CD4-positive, alpha-beta T cell treated with Interleukin-1 beta for 1 hour (primary cell): ENCODE measurements at places on chromosomes 11 and 22.
A peak's percentile ranks its signal among the peaks of the same experiment; 100 is the strongest.

- DNase-seq = no peak
Measured at GRCh38 chr22:38490915-38491314, 15.2 kb downstream of the DDX17 start.

DNA sequence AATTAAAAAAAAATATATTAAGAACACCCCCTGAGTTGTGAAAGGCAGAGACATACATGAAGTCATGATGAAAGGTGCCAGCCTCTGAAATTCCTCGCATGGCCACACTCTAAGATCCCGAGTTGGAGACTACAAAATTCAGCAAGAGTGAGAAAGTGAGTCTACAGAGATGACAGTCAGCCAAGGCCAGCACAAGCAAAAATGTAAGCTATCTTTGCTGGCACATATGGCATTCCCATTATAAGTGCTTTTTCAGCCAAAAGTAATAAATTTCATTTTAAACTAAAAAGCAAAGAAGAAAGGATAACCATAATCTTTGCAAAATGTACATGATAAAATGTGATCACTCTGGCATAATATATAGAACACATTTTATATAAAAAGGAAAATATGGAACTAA is 40.6 kb downstream of the FANCF start:
- no peak for DNase-seq

- DNase-seq = no peak
Measured at GRCh38 chr11:119513131-119513805, 90.3 kb upstream of the THY1 start.

DNA sequence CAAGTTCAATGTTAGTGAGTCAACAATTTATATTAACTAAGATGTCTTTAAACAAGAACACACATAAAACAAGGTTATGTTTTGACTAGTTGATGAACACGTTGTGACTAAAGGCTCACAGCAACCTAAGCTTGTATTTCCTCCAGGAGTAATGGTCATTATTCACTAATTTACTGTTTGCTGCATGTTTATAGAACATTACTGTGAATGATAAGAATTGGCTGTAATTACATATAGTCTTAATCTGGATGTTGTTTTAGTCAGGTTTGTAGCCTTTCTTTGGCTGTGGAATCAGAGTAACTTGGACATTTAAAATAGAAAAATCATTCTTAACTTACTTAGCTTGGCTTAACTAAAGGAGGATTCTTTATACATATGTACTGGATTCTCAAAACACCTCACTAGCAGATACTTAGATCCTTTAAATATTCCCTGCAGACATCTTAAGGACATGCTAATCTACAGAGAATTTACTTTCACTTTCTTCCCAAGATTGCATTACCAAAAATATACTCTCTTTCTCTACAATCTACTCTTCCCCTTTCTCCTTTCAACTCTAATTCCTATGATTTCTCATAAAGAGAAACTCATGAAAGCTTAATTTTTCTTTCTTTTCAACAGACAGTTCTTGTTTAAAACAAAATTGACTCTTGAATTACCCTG is 319.7 kb upstream of the CTSC start:
- DNase-seq = no peak

DNA sequence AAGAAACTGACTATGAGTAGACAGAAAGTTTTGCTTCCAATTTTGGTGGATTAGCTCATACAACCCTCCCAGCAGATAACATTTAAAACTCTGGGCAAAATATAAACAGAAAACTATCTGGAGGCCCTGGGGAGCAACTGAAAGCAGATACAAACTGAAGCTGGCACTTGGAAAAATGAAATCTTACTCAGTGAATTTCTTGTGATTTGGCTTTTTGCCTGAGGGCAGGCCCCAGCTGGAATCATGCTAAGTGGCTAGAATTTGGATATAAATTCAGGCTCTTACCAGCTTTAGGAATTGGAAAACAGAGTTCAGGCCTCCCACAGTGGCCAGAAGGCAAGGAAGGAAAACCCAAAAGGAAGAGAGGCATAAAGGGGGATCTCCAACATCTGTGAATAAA is 85.8 kb downstream of the EFCAB6 start:
- DNase-seq = no peak

DNA sequence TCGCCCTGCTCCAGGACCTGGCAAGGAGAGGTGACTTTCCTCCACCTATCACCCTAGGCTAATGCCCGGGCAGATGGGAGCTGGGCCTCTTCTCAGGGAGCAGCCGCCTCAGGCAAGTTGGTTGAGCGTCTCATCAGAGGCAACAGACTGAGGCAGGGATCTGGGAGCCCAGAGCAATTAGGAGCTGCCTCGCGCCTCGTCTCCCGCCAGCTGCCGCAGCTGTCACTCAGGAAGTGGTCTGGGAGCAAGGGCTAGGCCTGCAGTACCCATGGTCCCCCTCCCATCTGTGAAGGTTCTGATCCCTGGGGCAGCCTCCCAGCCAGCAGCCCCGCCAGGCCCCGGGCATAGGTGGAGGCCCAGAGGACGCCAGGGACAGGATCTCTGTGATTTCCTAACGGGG is 4.6 kb upstream of the CABP7 start:
- DNase-seq = no peak

DNA sequence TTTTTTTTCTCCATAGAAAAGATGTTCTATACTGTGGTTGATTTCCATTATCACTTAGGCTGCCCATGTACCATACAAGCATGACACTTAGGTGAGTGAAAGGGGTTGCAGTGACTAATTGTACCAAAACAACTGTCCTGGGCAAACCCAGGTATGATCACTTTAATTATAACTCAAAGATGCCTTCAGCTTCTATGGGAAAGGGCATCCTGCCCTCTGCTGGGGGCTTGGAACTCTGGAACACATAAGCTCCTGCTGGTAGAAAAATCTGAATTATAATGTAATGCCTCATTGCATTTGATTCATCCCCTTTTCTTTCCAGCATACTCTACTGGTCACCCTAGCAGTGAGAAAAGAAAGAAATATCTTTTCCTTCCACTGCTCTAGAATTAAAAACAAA is 206.3 kb downstream of the DDX10 start:
- peak; percentile 4 for DNase-seq

DNA sequence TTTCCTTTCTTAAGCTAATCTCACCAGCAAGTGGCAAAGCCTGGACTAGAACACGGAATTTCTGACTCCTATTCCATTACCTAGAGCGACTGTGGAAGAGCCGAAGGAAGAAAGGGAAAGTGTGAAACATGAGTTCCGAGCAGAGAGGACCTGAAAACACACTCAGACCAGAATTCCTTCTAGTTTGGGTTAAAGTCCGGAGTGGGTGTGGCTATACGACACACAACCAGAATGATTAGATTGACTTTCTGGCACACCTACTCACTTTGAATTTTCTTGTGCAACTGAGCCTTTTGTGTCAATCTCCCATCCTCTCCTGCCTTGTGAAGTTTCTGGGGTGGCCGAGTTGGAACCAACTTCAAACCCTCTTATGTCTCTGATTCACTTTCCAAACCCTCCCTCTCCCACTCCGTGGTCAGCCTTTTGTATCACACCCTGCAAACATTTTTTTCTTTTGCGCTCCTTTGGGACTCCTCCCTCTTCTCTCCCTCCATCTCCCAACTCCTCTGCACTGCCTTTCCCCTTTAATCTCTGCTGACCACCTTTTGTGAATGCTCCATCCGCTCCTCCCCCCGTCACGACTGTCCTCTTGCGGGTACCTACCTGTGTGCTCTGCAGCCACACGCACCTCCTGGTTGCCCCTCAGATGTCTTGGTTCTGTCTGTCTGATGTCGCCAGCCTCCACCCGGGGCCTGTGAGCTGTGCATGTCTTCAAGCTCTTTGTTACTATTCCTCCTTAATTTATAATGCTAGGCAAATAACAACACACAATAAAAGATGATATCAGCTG is 86.3 kb upstream of the BLID start:
- no peak for DNase-seq

GRCh38 chr11:119367661-119368120 is 13.8 kb downstream of the USP2 start:
- DNase-seq = no peak

DNA sequence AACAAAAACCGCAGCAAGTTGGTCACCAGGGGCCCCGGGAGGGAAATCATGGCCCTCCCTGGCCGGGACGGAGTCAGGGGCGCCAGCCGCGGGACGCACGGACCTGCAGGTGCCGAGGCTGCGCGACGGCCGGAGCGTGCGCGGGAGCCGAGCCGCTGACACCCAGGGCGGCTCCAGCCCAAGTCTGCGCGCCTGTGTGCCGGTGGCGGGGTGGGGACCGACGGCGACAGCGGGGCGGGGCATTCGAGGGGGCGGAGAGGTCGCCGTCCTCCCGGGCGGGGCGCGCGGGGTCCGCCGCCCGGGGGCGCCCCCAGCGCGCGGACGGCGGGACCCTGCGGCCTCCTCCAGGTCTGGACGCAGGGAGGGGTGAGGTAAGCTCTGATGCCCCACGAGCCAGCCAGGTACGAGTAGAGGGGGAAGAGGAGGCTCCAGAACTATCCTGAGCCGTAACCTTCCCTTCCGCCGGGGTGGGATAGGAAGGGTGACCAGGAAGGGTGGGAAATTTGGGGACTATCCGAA is at the start of gene ESAM:
ESAM (minus strand) TSS at position 186 of the 519 bp plus-strand sequence; CDS start at position 50, 136 bp downstream.
- peak; percentile 71 for DNase-seq

- no peak for DNase-seq
Measured at GRCh38 chr11:130631119-130631518, 182.7 kb downstream of the ADAMTS15 start.

DNA sequence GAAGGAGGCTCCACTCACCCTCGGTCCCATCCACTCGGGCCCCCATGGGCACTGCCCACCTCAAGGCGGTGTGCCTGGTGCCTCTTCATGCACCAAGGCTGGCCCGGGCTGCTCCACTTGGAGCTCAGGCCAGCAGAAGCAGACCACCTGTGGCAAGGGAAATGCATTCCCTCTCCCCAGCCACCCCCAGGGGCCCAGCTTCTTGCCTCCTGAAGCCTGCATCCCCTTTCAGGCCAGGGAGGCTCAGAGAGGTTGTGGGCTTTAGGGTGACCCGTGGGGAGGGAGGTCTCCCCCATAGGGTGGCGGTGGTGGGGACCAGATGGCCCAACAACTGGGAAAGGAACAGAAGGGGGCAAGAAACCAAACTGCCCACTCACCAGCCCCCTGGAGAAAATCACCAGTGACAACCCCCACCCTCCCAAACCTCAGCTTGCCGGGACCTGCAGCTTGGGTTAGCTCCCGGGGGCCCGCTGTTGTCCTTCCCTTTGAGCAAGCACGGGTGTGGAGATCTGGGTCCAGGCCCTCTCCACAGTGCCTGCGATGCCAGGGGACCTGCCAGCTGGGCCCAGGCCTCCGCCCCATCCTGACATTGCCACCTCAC is 8.4 kb downstream of the CBX6 start:
- DNase-seq = no peak

DNA sequence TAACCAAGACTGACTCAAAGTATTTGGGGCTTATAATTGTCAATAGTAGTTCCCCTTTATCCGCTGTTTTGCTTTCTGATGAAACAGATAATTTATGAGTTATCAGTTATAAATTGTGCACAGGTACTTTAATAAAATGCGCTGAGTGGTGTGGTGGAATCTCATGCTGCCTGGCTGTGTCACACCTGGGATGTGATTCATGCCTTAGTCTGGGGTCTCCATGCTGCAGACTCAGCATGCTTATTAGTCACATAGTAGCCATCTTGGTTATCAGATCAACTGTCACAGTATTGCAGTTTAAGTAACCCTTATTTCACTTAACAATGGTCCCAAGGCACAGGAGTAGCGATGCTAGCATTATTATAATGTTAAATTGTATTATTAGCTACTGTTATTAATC is 995.2 kb downstream of the NTM start:
- DNase-seq = no peak

GRCh38 chr22:11626422-11626773 is 3901.6 kb upstream of the OR11H1 start:
- no peak for DNase-seq

GRCh38 chr11:11841116-11841722 is 553 bp upstream of the USP47 start:
- no peak for DNase-seq

DNA sequence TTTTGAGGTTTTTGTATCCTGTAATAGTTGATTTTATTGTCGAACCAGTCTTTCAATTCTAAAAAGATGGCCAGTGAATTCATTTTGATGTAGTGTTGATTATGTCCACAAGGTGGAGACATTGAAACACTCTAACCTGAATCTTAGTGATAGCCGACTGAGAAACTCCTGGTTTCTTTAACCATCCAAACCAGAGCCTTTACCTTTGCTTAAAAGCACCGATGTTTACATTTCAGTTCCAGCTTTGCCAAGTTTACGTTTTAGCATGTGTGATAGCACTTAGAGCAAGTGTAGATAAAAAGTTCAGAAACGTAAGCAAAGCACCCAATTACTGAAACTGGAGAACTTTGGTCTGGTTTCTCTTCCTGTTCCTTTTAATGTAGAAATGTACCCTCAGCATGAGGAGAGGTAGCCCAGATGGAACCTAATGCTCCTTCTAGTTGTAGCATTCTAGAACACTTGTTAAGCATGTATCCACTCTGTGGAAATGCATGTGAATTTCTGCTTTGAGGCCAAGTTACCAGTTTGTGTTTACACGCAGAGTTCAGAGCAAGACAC is 208.6 kb downstream of the DBX1 start:
- peak; percentile 45 for DNase-seq

DNA sequence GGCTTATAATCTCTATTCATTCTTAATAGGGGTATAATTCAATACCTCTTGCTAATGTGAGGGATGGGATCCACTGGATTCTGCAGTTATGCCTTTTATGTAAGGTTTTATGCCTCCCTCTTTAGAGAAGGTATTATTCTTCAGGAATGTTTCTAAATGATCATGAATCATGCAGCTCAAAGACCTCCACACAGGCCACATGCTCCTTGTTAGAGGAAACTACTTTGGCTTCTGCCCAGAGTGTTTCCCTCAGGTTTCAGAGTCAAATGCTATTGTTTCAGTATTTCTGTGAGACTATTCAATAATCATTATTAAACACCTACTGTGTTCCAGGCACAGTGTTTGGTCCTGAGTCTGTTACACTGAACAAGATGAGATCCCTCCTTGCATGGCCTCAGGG is 115.9 kb downstream of the RAB38 start:
- DNase-seq = no peak

GRCh38 chr11:76763573-76764346 is 19.4 kb upstream of the TSKU start:
- no peak for DNase-seq

- DNase-seq = no peak
Measured at GRCh38 chr11:2306877-2307500, 5.2 kb downstream of the TSPAN32 start.

- no peak for DNase-seq
Measured at GRCh38 chr11:17707830-17708229, 11.5 kb upstream of the MYOD1 start.

- DNase-seq = no peak
Measured at GRCh38 chr22:16915701-16916100, 90.5 kb upstream of the XKR3 start.

DNA sequence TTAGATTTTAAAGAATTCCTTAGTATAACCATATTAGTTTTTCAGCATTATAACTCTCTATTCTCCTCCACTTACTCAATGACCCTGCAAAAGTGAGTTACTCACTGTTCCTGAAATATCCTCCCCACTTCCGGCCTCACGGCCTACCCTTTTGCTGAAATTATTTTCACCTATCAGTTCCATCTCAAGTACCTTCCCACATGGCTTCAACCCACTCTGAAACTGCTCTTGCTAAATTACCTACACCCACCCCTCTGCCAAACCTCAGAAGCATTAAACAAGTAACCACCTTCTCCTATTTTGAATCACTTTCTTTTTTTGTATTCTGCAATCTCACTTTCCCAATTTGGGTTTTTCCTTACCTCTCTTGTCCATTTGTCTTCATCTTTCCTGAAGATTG is 37.7 kb downstream of the OR5P2 start:
- DNase-seq = no peak
